Skeletal muscle tissue (tissue), 5 donors: ENCODE measurements at places on chromosomes 12 and 14. TPM values are rescaled to one million over a fixed set of nuclear protein-coding genes. Genes with fewer than 3 reads are reported as not detected.

SIX6 gene
- total RNA-seq: not detected

P2RX7 gene
- 2.1 TPM for total RNA-seq

ZDHHC22 gene
- 0.52 TPM for total RNA-seq

LRRC10 gene
- 0.52 TPM for total RNA-seq

LEMD3 gene
- 30.8 TPM for total RNA-seq

PIANP gene
- under 0.01 TPM for total RNA-seq

GPR137C gene
- total RNA-seq: 1.6 TPM

PAWR gene
- total RNA-seq: 8.4 TPM

CMTM5 gene
- 2.1 TPM for total RNA-seq

SNRPF gene
- total RNA-seq: 17.2 TPM

RPGRIP1 gene
- not detected for total RNA-seq

KLRF1 gene
- not detected for total RNA-seq

MYH6 gene
- 2.1 TPM for total RNA-seq

SERPINA9 gene
- not detected for total RNA-seq

C12orf42 gene
- 1.0 TPM for total RNA-seq

ACYP1 gene
- 8.4 TPM for total RNA-seq

LGR5 gene
- total RNA-seq: 4.7 TPM
